ENCODE measurements at places on chromosomes 7 and 10.

GRCh38 chr10:78688901-78689583 lies 379.7 kb upstream of the ZMIZ1 start:
- no peak for DNase-seq

GRCh38 chr10:101938305-101939007 lies 94.9 kb upstream of the KCNIP2 start:
- no peak for DNase-seq

- no peak for DNase-seq
Measured at GRCh38 chr10:11435581-11435981, 175.9 kb downstream of the USP6NL start.

DNA sequence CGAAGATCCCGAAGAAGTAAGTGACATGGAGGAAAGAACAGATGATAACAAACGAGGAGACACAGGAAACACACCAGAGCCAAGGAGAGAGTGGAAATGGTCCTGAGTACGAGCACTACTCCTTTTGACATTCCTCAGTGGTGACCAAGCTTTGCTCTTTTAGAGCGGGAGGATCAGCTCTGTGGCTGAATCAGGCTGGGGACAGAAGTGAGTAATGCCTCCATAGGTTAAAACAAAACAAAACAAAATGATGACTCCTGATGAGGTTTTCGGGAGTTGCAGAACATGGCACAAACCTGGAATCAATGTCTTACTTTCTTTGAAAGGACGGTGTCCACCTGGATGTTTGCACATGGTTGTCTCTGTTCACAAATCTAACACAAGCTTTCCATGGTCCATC lies 30.3 kb upstream of the TCF7L2 start:
- DNase-seq = no peak

- DNase-seq = no peak
Measured at GRCh38 chr7:20307119-20307518, 23.6 kb upstream of the ITGB8 start.
